ENCODE measurements at places on chromosomes 4 and X.

DNA sequence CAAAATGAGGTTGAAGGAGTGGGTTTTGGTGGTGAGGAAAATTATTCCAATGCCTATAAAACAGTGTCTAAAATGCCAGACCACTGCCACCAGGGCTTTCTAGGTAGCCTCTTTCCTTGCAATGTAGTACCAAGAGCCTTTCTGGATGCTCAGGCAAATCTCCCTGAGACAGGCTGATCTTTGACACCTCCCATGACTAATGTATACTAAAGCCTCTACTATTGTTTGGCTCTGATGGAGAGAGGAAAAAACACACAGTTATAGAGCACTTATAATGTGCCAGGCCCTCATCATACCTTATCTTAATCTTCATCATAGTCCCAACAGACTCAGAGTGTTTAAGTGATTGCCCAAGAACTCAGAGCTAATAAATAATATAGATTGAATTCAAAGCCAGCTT, 5.8 kb downstream of the MTMR8 start:
- DNase-seq, result no peak

- DNase-seq, result peak; percentile 38
Observed at GRCh38 chrX:100685284-100685996, 41.4 kb downstream of the SRPX2 start.

DNA sequence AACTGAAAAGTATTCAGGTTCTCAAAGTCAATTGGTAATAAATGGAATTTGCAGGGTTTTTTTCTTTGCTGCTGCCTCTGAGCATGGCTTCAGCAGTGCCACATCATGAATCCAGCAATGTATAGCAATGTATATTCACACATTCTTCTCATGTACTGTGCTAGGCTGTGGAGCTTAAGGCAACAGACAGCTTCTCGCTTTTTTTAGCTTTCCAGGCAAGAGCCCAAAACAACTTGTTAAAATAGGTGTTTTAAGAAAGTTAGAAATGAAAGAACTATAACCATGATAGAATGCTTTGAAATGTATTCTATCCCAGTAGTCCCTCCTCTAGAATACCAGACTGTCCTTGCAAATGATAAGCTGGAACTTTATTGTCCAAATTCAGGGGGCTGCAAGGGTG, 30.4 kb downstream of the SMIM43 start:
- no peak for DNase-seq

DNA sequence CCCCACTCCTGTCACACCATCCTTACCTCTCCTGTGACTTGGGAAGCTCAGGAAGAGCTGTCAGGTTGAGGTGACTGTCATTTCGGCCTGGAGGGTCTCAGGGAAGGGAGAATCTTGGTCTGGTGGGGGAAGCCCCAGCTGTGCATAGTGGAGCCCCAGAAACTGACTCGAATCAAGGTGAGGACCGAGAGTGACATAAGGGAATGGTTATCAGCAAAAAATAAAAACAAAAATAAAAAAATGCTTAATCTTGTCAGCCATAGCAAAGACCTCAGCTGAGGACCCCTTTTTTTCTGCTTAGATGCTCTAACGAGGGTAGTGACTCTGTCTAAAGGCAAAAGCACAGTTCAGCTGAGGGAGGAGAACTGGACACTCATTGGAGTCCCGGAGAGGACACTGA, at the start of gene MAGEB17:
MAGEB17 (plus strand) TSS at position 301 of the 400 bp plus-strand sequence. CDS start 2,902 bp downstream, outside the sequence.
- DNase-seq, result no peak

DNA sequence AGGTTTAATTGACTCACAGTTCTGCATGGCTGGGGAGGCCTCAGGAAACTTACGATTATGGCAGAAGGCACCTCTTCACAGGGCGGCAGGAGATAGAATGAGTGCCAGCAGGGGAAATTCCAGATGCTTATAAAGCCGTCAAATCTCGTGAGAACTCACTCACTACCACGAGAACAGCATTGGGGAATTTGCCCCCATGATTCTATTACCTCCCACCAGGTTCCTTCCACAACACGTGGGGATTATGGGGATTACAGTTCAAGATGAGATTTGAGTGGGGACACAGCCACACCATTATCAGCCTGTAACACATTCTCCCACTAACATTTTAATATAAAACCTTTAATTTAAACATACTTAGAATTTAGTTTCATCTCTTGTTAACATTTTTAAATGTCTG, 144.7 kb upstream of the SMIM10 start:
- DNase-seq, result no peak

DNA sequence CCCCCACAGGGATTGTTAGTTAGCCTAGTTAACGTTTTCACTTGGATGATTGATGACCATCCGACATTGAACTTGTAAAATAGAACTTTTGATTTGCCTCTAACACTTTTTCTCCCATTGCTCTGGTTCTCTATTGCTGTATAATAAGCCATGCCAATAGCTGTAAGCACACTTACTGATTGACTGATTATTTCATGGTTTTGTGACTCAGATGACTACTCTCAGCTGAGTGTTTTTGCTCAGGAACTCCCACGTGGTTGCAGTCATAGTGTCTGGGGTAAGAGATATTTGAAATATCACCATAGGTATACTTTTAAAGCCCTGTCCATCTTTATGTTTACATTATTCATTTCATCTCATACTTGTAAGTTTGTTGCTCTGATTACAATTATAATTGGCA, 1285.5 kb downstream of the STIM2 start:
- no peak for DNase-seq

DNA sequence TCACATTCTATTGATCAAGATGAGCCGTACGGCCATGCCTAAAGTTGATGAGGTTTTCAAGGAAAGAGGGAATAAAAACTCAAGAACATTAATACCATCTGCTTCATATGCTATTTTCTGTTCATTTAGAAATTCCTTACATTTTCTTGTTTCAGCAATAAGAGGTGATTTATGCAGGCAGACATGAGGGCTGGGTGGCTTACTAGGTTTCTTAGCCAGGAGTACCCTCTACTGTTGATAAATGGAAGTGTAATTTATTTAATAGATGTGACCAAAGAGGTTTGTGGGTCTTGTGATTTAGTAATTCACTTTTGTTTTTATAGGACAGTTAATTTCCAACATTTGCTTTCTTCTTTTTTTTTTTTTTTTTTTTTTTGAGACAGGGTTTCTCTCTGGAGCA, 6.4 kb upstream of the SMIM9 start:
- DNase-seq, result no peak

- no peak for DNase-seq
Observed at GRCh38 chr4:77036206-77036605, 39.6 kb downstream of the CCNI start.

GRCh38 chrX:10566716-10567097, 53.7 kb downstream of the MID1 start:
- DNase-seq, result no peak

DNA sequence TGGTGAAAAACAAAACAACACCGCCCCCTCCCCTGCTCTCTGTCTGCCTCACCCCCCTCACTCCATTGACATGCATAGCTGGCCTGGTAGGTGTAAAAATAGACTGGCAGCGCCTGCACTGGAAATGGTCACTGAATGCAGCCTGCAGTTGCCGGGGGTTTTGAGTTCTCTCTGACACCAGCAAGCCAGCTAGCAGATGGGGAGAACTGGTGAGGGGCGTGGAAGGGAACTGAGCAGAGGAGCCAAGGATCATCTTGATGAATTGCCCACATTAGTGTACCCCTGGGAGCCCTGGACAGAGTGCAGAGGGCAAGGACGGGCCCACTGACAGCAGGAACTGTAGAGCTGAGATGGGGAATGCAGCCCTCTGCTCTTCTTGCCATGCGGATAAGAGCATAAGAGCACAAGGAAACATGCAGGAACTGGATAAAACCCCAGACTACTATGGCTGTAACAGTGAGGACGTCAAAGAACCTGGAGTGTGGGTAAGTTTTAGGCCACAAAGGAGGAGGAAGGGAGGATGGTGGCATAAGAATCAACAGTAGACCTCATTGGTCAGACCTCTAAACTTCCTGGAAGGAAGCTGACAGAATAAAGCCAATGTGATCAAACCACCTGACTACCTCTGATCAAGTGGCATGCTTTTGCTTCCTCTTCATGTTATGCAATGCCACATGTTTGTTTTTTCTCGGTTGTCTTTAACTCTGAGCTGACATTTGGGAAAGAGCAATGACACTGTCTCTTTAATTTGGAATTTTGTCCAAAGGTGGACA, 96.3 kb downstream of the ANK2 start:
- DNase-seq, result no peak

All from C1 segment of cervical spinal cord (tissue), 14 donors.